Activated CD8-positive, alpha-beta memory T cell treated with anti-CD3 and anti-CD28 coated beads, Interleukin-2, amount 50 U/mL, for 4 hours (primary cell): ENCODE measurements at places on chromosomes 7 and 10.

DNA sequence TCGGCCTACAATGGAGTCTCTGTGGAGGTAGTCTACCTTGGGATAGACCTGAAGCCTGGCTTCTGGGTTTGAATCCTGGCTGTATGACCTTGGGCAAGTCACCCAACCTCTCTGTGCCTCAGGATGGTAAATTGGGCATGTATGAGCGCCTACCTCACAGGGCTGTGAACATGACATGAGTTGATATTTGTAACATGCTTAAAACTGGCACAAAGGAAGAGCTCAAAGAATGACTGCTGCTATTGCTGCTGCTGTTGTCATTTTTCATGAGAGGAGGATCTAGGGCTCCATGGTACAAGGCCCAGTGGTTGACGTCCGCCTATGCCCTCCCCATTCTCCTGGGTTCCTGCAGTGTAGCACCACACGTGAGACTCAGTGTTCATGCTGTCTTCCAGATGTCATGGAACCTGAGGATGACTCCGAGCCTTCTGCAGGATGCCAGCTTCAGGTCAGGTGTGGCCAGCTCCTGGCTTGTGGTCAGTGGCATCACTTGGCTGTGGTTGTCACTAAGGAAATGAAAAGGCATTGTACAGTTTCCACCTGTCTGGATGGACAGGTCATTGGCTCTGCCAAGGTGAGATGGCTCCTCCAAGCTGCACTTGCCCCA, 95.0 kb downstream of the WDFY4 start:
- DNase-seq, result no peak

DNA sequence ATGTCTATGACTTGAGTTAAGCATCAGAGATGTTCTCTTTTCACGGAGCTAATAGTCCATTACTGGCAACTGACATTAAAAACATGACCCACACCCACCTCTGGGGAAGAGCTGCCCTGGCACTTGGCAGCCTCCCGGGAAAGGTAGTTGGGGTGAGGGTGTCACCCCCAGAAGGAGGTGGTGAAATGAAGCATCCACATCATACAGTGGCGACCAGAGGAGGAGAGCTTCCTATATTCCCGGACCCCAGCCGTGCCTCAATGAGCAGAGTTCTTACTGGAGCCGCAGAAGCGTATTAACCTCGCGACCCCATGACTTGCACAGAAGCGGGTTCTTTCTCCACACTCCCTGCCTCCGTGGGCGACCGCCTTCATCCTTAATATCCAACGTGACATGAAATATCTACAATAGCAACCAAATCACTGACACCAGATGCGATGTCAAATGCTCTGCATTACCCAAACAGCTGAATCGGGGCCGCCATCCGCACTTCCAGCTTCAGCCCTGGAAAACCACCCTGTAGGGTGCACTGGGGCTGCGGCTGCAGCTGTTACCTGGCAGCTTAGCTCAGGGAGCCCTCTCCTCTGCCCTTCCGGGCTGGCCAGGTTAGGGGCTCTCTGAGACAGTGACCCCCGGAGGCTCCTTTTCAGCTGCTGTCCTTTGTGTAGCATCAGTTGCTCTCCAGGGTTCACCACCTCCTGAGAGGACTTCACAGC, 103.1 kb upstream of the PARD3 start:
- DNase-seq, result no peak

- DNase-seq, result no peak
These were observed 81.4 kb downstream of the HECW1 start for GRCh38 chr7:43193893-43194292.

DNA sequence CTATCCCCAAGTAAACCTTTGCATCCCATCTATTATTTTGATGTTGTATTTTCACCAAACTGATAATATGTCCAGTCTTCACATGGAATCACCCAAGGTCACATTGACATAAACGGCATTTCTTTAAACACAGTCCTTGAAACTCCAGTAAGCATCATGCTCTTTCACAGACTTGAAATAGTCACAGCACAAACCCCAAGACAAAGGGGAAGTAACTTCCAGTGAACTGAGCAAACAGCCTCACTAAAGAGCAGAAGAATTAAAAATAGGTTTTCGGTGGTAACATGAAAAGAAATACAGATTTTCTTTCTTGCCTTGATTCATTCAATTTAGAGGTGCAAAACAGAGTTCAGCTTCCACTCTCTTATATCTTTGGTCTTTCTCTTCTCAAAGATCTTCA, 253.7 kb downstream of the SFMBT2 start:
- no peak for DNase-seq

- DNase-seq, result no peak
These were observed 82.7 kb upstream of the ADAM12 start for GRCh38 chr10:126470991-126471390.

DNA sequence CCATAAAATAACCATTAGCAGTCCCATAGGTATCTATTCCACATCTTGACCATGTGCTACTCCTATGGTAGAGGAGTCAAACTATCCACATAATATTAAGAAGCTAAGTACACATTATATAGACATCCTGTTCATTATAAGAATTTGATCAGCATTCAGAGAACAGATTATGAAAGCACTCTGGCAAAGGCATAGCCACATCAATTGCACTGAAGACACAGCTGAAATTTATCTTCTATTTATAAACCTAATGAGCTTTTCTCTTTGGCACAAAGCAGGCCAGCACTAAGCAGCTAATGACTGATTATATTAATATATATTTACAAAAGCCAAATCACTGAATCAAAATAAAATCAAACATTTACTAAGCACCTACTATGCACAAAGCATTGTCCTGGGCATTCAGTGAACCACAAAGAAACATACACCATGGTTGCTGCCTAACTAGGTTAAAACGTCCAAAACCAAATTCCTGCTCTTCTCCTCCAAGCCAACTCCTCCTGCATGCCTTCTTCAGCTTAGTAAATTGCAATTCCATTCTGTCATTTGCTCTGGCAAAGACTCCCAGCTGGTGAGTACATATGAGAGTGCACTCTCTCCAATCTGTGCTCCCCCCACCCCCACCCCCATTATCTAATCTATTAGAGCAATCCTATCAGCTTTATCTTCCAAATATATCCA, 122.6 kb upstream of the ASAH2 start:
- no peak for DNase-seq

DNA sequence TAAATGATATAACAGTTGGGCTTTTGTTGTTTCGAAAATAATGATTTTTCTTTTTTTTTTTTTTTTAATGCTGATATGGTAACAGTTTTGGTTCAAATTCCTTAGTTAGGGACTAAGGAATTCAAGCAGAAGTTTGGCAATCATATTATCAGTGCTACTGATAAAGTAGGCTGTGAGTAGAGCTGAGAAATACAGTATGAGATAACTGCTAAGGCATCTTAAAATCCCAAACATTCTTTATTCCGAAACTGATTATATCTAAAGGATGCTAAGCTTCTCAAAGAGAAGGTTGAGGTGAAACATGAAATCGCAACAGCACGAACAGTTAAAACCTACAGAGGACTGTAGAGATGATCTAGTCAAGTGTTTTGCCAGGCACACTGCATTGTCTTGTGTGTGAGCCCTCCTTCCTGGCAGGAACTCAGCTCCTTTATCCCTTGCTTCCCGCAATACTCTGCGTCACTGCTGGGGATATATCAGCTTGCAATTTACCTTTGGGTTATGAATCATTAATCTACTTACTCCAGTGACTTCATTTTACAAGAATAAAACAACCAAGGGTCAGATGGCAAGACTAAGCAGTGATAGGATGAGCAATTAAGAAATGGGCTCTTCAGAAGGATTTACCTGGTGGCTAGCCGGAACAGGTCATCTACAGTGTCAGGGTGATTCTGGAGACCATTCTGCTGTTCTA, 36.7 kb downstream of the IRF5 start:
- no peak for DNase-seq

DNA sequence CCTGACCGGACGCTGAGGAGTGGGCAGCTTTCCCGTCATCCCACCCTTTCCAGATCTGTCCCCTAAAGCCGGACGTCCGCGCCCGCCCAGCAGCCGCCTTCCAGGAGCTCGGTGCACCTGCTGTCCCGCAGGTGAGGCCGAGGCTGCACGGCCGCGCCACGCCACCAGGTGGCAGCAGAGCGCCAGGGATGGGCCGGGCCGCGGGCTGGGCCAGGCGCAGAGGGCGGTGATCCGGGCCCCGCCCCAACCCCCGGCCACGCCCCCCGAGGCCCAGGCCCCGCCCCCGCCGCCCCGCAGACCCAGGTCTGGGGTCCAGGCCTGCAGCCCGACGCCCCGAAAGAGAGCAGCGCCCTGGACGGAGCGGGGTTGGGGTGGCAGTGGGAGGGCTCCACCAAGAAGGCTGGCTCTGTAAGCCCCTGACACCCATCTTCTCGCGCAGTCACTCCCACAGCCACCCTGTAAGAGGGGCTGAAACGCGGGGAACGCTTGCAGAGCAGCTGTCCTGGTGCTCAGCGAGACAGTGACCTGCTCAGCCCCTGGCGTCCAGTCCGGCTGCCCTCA, 32.2 kb downstream of the FOXL3 start:
- peak; percentile 91 for DNase-seq

GRCh38 chr10:133608855-133609254, 17.7 kb downstream of the FRG2B start:
- DNase-seq, result no peak

DNA sequence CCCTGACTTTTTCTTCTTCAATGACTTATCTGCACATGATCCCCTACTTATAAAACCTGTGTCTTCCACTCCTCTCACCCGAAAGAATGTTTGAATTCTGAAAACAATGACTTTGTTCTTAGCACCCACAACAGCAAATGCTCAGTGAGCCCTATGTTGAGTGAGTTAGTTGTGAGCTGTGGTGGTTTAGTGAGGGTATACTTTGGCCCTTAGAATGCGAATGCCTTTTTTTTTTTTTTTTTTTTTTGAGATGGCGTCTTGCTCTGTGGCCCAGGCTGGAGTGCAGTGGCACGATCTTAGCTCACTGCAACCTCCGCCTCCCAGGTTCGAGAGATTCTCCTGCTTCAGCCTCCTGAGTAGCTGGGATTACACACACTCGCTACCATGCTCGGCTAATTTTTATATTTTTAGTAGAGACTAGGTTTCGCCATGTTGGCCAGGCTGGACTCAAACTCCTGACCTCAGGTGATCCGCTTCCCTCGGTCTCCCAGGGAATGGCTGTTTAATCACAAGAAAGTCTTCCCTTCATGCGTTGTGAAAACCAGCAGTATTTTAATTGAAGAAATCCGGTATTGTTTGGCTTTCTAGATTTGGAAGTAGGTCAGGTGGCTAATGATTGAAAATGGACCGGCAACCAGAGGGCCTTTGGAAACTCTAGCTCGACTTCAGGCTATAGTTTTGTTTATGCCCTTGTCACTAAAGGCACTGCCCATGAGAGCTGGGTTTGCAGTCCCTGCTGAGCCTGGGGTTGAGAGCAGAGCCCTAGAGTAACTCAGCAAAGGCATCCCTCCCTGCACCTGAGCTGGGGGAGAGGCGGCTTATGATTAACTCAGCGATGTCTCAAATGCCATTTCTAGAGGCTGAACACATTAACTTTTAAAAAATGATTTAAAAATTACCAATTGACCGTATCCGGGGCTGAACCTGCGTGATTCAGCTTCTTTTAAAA, 41.3 kb downstream of the CUX1 start:
- DNase-seq, result no peak

- no peak for DNase-seq
These were observed 57.2 kb downstream of the ADAM12 start for GRCh38 chr10:126331101-126331500.

DNA sequence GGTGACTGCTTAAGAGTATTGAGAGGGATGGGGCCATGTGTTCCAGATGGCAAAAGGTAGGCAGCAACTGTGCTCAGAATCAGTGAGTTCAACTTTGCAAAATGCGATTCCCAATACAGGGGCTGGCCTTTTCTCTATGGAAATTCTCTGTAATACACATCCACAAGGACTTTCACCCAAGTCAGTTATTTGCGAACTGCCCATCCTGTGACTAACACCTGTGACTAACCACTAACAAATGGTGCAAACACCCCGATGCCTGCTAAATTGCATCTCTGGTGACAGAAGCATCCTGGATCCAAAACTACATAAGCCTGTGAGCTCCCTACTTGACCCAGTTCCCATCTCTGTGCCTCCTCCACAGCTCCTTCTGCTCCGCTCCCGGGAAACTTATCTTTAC, 9.0 kb upstream of the CUZD1 start:
- no peak for DNase-seq

DNA sequence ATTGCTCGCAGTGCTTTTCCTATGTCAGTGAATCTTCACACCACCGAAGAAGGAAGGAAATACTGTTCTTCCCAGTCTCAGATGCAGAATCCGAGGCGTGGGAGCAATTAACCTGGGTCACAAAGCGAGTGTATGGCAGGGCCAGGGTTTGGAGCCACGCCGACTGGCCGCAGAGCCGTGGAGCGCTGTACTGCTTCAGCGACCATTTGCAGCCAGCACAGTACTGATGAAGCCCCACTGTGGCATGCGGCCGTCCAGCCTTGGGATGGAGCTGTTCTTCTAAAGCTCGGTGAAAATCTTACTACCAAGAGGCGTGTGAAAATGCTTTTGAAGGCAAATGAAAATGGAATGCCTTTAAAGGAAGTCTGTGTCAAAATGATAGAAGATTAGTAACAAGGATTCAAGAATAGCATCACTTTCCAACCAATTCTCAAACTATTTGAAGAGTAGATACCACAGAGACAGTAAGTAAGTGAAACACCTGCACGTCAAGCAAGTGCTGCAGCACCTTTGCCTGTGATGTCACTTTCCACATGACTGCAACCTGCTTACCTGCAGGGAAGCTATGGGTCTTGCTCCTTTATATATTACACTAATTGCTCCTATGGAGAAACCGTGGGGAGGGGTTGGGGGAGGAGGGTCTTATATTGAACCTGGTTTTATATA, 4.9 kb downstream of the PPP2R2D start:
- DNase-seq, result no peak

- no peak for DNase-seq
These were observed 84.2 kb upstream of the DDC start for GRCh38 chr7:50649259-50649885.

DNA sequence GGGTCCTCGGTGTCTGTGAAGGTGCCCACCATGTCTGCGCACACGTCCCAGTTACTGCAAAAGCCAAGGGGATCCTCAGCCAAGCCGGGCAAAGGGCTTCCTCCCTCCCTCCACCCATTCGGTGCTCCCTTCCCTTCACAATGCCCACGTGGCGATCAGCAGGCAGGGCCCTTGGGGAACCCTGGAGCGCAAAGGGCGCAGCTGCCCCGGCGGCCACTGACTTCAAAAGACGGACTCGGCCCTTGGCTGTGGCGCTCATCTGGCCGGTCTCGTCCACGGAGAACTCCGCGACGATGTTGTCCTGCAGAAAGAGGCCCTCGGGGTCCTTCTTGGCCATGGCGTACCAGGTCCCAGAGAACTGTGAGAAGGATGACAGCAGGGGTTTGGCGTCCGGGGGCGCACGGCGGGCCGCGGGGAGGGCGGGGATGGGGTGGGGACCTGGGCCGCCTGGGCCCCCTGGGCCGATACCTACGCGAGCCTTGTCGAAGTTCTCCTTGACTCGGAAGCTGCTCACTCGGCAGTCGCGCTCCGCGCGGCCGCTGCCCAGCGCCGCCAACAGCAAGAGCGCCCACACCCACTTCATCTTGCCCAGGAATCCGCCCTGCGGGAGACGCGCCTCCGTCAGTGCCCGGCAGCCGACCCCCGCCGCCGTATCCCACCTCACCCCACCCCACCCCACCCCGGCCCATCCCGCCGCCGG, 439 bp downstream of the RBP4 start:
- no peak for DNase-seq

- DNase-seq, result no peak
These were observed 30.1 kb downstream of the RPA3 start for GRCh38 chr7:7688310-7688709.

GRCh38 chr10:110387983-110388686, 83.4 kb upstream of the SMNDC1 start:
- peak; percentile 65 for DNase-seq

- peak; percentile 15 for DNase-seq
These were observed 29.1 kb upstream of the NRBF2 start for GRCh38 chr10:63103971-63104409.

GRCh38 chr10:104501864-104502579, 139.1 kb upstream of the SORCS3 start:
- no peak for DNase-seq
